Fibroblast of villous mesenchyme (primary cell): ENCODE measurements at places on chromosomes 1 and 21.
A peak's percentile ranks its signal among the peaks of the same experiment; 100 is the strongest.

GRCh38 chr21:45572231-45572630 lies 30.0 kb upstream of the SLC19A1 start:
- DNase-seq, result no peak

- no peak for DNase-seq
These were observed 39.5 kb downstream of the PDC start for GRCh38 chr1:186421446-186421845.

DNA sequence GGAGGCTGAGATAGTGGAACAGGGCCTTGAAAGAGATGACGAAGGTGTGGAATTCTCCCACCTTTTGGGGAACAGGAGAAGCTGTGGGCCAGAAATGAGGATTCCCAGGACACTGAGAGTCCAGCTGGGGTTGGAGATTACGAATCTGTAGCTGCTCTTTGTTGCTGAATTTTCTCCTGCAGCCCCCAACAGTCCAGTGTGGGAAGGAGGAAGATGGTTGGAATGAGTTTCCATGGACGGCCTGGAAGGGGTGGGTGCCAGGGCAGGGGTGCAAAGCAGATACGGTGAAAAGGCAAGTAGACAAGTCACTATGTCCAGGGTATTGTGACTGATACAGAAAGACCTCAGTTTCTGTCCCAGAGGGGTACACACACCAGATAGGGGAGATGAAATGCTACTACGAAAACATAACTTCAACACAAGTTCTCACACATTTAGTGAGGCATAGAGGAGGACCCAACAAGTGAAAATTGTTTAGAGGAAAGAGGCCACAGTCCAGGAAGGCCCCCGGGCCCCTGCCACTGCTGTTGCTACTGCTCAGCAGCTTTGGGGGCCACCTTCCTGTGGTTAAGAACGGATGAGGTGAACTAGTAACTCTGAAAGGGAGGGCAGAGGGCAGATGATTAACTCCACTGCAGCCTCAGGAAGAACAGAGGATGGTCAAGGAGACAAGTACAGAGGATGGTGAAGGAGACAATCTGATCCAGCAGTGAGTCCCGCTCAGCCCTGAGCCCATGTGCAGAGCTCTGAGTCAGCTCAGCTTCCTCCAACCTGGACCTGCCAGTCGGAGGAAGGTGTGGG lies 7.3 kb downstream of the CD244 start:
- DNase-seq, result no peak

DNA sequence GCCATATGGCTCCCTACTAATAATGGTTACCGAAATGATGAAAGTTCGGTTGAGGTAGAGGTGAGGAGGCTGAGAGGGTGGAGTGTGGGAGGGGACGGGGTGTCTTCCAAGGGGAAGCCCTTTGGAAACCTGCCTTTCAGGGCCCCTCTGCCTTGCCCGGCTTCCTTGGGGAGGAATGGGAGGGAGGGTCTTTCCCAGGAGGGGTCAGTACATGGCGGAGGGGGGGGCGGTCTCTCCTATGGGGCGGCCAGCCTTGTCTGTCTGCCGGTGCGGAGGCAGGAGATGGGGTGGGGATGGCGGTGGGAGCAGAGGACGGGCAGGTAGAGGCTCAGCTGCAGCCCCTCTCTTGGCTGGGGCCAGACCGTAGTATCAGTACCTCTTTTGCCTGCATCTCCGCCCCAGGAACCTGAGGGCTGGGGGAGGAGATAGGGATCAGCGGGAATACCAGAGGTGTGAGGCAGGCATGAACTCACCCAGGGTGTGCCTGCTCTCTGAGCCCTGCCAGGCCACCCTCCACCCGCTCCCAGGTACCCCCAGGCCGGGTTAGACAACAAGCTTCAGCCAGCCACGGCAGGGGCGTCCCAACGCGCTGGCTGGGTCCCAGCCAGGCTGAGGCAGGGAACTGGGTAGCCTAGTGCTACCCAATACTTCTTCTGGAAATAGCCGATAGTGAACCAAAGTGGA lies 79.4 kb upstream of the POU3F1 start:
- DNase-seq, result no peak

GRCh38 chr1:209621286-209621685 lies 30.9 kb downstream of the LAMB3 start:
- DNase-seq, result no peak

- no peak for DNase-seq
These were observed 31.8 kb downstream of the SPATA21 start for GRCh38 chr1:16405441-16405840.

DNA sequence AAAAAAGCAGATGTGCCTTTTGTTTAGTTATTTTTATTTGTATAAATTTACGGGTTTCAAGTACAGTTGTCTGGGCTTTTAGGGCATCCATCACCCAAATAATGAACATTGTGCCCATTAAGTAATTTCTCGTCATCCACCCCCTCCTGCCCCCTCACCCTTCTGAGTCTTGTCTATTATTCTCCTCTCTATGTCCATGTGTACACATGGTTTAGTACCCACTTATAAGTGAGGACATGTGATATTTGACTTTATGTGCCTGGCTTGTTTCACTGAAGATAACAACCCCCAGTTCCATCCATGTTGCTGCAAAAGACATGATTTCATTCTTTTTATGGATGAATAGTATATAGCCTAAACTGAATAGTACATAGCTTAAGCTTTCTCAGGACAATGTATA lies 189.2 kb downstream of the ZP4 start:
- DNase-seq, result no peak

DNA sequence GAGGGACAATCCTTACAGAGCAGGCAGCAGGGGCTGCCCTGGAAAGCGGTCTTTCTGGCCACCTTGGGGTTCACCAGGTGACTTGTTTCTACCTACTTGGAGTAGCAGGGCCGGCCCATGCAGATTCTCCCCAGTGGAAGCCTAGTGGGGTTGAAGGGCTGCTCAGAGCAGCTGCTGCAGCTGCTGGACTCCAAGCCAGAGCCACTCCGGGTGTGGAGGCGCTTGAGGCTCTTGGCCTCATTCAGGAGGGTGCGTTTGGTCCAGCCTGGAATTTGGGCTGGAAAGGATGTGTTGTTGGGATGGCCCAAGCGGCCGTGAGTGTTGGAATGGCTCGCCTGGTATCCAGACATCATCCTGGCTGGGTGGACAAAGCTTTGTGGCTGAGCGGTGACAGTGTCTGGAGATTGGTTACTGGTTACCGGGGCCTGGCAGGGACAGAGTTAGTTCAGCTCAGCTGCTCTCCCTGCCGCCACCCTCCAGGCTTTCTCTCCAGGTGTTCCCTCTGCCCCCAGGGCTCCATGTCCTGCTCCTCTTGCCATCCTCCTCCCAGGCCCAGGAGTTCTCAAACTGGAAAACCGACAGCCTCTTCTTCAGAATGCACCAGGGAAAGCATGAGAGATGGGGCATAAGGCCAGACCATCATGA lies 14.2 kb upstream of the HSPG2 start:
- DNase-seq, result no peak

GRCh38 chr1:43564551-43565348 lies 34.1 kb downstream of the PTPRF start:
- no peak for DNase-seq

GRCh38 chr1:160653620-160654016 lies 6.8 kb upstream of the SLAMF1 start:
- DNase-seq, result no peak

GRCh38 chr1:117092594-117092993 lies 29.0 kb downstream of the TRIM45 start:
- no peak for DNase-seq

- peak; percentile 18 for DNase-seq
These were observed 2.7 kb upstream of the KCNJ9 start for GRCh38 chr1:160078512-160079195.

GRCh38 chr1:234405676-234406075 lies 32.4 kb downstream of the COA6 start:
- no peak for DNase-seq

- DNase-seq, result no peak
These were observed 39.7 kb upstream of the IPO9 start for GRCh38 chr1:201789245-201789644.

DNA sequence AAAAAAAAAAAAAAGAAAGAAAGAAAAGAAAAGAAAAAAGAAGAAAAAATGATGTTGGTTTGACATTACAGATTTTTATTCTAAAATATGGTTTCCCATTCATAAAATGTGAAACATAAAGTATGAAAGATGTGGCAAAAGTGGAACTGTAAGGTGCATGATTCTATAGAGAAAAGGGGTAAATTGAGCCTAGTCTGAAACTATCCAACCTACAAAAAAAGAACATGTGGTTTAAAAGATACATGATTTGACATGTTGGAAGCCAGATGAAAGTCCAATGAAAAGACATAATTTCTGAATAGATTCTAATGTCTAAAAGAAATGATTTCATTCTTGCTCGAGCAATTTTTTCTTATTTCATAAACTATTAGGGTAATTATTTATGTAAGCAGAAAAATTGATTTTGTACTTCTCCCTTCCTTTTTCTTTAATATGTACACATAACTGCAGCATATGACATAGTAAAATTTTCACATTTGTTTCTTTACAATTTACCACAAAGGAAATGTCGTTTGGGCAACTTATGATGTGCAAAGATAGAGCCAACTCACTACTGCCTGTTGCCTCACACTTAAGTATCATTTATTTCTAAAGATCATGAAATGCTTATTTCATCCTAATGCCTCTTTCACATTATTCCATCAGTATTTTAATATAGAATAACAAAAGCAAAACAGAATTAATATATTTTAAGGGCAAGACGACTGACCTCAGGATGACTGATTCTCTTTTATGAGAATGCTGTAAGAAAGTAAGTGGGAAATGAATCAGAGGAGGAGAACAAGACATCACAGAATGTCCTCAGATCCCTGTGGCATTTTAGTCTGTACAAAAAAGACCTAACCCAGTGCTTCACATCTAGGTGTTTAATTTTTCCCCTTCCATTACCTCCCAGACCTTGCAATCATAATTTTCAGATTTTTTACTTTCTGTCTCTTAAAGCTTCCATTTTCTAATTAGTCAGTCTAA lies 165.8 kb upstream of the HMCN1 start:
- no peak for DNase-seq

DNA sequence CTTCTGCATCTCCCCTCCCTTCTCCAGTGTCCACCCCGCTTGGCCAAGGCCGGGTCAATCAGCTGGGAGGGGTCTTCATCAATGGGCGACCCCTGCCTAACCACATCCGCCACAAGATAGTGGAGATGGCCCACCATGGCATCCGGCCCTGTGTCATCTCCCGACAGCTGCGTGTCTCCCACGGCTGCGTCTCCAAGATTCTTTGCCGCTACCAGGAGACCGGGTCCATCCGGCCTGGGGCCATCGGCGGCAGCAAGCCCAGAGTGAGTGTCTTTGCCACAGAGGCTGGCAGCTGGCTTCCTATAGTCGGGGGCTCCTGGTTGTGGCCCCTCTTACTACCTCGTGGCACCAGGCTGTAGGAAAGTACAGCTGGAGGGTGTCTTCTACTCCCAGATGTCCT lies 3.6 kb downstream of the PAX7 start:
- no peak for DNase-seq

- no peak for DNase-seq
These were observed 24.6 kb downstream of the RPS6KA1 start for GRCh38 chr1:26553942-26554682.

DNA sequence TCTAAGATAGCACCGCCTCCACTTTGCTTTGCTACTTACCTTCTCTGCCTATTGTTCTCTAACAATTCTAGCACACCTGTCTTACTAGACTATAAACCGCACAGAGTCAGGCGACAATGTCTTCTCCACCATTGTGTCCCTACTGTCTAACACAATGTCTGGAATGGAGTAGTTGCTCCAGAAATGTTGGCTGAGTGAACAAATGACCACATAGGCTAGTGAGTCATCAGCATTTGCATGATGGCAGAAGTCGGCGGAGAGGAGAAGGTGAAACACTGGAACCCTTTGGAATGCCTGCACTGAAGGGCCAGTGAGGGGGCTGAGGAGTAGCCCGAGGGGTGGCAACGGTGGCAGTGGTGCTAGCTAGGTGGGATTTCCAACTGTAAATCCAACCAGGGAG lies 14.0 kb upstream of the PABPC4 start:
- no peak for DNase-seq

- no peak for DNase-seq
These were observed 153.4 kb downstream of the ZC3H11B start for GRCh38 chr1:219459351-219460080.

DNA sequence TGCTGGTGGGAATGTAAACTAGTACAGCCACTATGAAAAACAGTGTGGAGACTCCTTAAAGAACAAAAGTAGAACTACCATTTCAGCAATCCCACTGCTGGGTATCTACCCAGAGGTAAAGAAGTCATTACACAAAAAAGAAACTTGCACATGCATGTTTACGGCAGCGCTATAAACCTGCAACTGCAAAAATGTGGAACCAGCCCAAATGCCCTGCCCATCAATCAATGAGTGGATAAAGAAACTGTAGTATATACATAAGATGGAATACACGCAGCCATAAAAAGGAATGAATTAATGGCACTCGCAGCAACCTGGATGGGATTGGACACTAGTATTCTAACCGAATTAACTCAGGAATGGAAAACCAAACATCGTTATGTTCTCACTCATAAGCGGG lies 51.0 kb downstream of the ZSWIM5 start:
- no peak for DNase-seq

DNA sequence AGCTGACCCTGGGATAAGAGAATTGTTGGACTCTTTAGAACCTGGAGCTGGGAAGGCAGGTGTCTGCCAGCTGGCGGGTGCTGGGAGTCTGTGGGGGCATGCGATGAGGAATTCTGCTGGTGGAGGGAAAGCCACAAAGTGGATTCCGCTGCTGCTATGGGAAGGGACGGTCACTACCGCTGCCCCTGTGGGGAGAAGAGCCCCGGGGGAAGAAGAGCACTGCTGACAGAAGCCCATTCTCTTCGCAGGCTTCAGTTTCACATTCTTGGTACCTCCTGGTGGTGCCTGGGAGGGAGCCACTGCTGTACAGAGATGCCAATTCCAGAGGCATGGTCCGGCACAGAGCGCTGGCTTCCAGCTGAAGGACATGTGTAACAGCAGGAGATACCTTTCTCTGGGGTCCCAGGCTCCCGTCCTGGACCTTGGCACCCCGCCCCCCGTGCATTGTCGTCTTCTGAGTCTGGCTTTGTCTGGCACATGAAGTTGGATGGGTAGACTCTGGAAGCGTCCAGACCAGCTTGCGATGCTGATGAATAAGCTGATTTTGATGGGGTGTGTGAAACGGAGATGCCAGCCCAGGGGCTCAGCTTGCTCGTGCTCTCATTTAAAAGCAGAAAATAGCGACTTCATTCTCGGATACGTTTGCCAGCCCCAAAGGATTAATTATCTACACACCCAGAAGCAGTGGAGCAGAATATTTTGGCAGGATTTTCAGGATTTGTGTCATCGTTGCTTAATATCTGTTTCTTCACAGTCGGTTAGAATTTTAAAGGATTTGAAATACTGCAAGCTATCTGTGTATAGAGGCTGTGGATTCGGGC lies 13.2 kb downstream of the PDXK start:
- DNase-seq, result peak; percentile 56

- no peak for DNase-seq
These were observed 45.9 kb upstream of the COL6A2 start for GRCh38 chr21:46051821-46052675.

GRCh38 chr1:36182734-36183133 lies 26.8 kb downstream of the MAP7D1 start:
- no peak for DNase-seq
